ENCODE measurements at places on chromosomes 5 and 9. TPM values are rescaled to one million over a fixed set of nuclear protein-coding genes. Genes with fewer than 3 reads are reported as not detected.

Gene CRHBP
- total RNA-seq: not detected

Gene PDE4D
- total RNA-seq: 58.8 TPM

Gene IFNA21
- not detected for total RNA-seq

Gene SH3PXD2B
- 18.1 TPM for total RNA-seq

Gene SAXO1
- total RNA-seq: not detected

Gene PAPPA
- 30.6 TPM for total RNA-seq

Gene FAXDC2
- total RNA-seq: 0.25 TPM

Gene TEX48
- not detected for total RNA-seq

Gene ECSCR
- not detected for total RNA-seq

Gene PPP3R2
- total RNA-seq: not detected

Gene CFAP90
- total RNA-seq: 0.30 TPM

Gene ANXA1
- total RNA-seq: 1,147 TPM
